ENCODE measurements at places on chromosomes 3 and 15. TPM values are rescaled to one million over a fixed set of nuclear protein-coding genes. Genes with fewer than 3 reads are reported as not detected.

- DNase-seq = no peak
These were observed 491.7 kb downstream of the ZIC1 start for GRCh38 chr3:147900851-147901250.

GRCh38 chr3:80285388-80285787 lies 517.6 kb upstream of the ROBO1 start:
- peak; percentile 12 for DNase-seq

- DNase-seq = no peak
These were observed 9.2 kb downstream of the SHC4 start for GRCh38 chr15:48954538-48954937.

PCOLCE2 gene
- total RNA-seq = 2.5 TPM

NDUFB5 gene
- total RNA-seq = 197 TPM
